ENCODE measurements at places on chromosomes 3 and 15. TPM values are rescaled to one million over a fixed set of nuclear protein-coding genes. Genes with fewer than 3 reads are reported as not detected.

TUSC2 gene
- total RNA-seq = 41.6 TPM

- DNase-seq = no peak
Measured at GRCh38 chr15:78712797-78713515, 71.9 kb upstream of the CHRNB4 start.

- no peak for DNase-seq
Measured at GRCh38 chr3:87261925-87262324, 14.5 kb downstream of the POU1F1 start.

GRCh38 chr3:157888040-157888439, 218.2 kb downstream of the SHOX2 start:
- peak; percentile 21 for DNase-seq

SEC11A gene
- total RNA-seq = 208 TPM

GRCh38 chr3:69591164-69591736, 148.0 kb upstream of the MITF start:
- no peak for DNase-seq

DNA sequence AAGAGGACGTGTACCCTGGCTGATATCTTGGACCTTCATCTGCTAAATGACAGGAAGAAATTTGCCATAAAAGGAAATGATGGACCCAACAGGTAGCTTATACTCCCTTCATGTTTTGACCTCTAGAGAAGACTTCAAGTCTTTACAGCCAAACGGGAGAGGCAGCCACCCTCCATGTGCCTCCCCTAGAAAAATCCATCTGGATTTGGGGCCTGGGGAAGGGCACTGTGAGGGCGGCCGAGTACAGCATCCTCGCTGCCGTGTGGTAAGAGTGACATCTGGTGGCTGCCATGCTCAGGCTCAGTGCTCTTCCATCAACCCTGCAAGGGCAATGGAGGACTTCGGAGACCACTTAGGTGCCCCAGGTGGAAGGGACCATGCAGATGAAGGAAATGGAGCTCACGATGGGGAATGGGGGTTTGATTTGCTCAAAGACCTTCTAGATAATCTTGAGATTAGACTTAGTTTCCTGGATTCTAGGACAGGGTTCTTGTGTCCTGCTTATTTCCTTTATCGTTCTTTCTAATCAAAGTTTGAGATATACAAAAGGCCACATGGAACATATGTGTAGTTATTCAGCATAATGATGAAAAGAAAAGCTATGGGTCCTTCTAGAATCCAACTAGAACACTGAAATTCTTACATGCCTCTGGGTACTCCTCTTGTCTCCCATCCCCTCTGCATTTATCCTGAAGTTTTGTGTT, 44.4 kb downstream of the AQP9 start:
- peak; percentile 83 for DNase-seq

Data from GM23338 (cell line).